ENCODE measurements at places on chromosomes 5 and 9. TPM values are rescaled to one million over a fixed set of nuclear protein-coding genes. Genes with fewer than 3 reads are reported as not detected.

Gene ZNF608
- 0.05 TPM for total RNA-seq

Gene RNF208
- 10.3 TPM for total RNA-seq

- DNase-seq: no peak
Measured at GRCh38 chr5:177501874-177502678, 4.7 kb upstream of the PDLIM7 start.

DNA sequence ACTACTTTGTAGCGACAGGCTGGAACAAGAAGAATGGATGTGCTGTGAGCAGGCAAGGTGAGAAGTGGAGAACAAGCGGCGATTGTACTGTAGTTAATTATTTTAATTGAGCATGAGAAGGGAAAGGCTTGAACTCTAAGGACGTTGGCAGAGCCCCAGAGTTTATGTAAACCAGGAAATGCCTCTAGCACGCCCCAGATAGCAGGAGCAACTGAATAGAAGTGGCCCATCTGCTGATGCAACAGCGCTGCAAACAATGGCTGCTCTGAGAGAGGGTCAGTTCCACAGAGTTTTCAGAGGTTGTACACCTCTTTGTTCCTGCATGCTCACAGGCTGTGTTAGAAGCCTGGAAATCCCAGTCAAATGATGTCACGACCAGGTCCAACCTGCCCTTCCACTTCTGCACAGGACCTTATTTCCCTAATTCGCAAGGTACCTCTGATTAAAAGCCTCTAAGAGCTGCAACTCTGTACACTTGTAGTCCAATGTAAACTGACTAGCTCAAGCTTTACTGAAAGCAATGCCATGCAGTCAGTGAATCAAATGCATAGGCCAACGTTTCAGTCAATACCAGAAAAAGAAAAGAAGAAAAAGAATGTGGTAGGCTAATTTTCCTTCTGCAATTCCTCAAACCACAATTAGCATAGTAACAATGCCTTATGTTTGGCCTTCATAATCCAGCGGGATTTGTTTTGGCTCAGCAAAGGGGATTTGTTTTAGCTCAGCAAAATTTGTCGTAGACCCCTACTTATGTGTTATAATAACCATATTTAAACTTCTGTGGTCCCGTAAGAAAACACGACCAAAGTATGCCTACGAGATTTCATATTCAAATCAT, 119.6 kb upstream of the RETREG1 start:
- DNase-seq: no peak

Gene GDA
- total RNA-seq: not detected

DNA sequence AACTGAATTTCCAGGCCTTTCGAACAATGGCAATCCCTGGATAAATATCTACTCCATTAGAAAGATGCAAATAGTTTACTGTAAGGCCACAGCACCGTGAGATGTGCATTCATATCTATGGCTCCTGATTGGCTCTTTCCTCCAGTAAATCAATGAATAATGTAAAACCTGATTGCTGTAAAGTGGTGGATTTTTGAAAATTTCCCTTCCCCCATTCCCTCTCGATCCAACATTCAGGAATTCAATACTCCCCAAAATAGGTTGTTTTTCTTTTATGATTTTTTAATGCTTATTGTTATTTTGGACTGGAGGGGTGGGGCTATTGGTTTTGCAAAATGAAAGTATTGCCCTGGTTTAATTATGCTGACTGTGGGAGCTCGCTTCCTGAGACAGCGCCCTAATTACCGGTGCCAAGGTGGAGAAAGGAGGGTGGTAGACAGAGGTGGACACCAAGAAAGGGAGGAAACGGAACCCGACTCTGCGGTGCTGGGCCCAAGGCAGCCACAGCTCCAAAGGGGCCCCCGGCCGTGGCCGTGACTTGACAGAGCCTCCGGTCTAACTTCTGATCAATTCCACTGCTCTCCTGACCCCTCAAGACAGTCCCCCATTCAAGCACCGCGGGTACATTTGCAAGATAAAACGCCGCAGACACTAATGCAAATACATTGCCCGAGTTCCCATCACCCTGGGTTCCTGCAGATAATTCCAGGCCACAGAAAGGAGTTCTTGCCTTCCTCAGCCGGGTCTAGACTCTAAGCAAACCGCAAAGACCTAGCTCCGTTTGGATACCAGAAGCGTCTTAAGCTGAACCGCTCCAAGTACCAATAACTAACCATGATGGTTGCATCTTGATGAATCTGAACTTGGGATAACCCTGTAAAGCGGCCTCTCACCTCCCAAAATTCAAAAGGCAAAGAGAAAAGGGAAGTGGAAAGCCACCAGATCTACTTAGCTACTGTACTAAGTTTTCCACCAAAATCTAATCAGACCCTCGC, 211.2 kb downstream of the MEF2C start:
- DNase-seq: no peak

Gene GLRA1
- total RNA-seq: not detected

- DNase-seq: no peak
Measured at GRCh38 chr5:83118471-83118870, 41.1 kb downstream of the XRCC4 start.

Gene RICTOR
- 34.6 TPM for total RNA-seq

Gene TRIP13
- 17.7 TPM for total RNA-seq

Gene TLX3
- total RNA-seq: not detected

- no peak for DNase-seq
Measured at GRCh38 chr5:160458806-160459800, 37.4 kb downstream of the PTTG1 start.
